ENCODE measurements at places on chromosomes 7 and 10.

DNA sequence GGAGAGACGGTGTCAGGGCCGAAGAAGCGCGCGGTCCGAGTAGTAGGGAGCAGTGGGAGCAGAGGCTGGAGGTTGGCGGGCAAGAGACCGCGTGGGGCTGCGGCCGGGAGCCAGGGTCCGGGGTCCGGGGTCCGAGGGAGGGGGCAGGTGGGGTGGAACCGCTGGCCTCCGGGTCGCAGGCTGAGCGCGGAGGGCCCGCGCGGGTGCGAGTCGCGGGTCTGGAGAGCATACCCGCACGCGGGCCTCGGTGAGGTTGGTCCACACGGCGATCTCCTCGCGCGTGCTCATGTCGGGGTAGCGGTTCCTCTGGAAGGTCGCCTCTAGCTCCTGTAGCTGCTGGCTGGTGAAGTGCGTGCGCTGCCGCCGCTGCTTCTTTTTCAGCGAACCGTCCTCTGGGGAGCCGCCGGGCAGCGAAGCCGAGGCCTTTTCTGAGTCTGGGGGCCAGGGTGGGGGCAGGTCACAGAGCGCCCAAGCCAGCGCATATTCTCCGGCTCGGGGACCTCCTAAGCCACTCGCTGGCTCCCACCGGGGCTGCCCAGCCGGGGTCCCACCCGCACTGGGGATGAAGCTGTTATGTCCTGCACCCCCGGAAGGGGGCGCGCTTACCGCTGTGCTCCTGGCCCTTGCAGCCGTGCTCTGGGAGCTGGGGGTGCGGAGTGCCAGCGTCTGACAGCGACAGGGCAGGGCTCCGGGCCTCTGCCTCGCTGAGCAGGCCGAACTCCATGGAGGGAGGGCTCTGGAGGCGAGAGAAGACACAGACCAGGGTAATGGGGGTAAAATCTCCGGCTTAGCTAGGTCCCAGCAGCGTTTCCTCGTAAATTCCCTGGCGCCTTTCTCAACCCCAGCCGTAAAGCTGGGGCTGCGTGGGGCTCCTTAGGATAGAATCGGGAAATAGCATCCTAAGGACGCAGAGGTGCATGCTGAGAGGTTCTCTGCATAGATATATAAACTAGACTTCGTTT is 5.5 kb downstream of the ELOVL3 start:
- no peak for DNase-seq

DNA sequence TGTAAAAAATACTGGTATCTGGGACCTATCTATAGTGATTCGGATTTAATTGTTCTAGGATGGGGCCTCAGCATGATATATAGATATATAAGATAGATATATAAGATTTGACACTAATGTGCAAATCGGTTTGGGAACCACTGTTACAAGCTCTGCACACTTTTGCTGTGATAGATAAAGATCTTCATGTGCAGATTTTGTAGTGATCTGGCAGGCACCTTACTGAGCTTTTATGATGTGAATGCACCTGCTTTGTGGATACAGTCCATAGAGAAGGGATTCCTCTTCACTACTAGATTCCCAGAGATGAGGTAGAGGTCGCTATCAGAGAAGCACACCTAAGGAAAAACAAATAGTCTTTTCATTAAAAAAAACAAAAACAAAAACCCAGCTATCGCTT is 33.3 kb upstream of the PCGF5 start:
- DNase-seq, result no peak

GRCh38 chr10:17923728-17924127 is 28.0 kb upstream of the SLC39A12 start:
- no peak for DNase-seq

- DNase-seq, result no peak
Observed at GRCh38 chr7:43647339-43647672, 64.4 kb downstream of the STK17A start.

- DNase-seq, result no peak
Observed at GRCh38 chr10:3353235-3353634, 180.7 kb upstream of the PITRM1 start.

DNA sequence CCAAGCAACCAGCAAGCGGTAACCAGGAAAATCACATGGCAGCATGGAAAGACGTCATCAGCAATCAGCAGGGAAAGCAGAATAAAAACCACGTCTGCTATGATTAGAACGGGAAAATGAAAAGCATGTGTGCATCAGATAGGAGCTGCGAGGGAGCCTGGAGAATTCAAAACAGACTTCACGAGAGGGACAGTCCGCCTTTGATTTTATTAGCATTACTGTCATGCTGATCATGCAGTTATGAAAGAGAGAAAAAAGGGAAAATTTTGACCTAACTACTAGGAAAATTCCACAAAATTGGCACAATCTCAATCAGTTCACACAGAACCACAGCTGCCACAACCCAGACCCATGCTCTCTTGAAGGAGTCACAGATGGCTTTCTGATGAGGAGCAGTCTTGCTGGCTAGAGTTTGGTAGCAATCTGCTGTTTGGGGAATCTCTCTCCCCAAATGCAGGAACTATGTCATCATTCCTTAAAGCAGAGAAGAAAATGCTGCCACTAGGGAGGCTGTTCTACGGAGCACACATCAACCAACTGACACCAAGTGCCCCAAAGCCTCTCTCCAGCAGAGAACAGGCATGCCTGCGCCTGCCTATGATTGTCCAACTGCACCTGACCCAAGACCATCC is 295.9 kb downstream of the TNS3 start:
- DNase-seq, result no peak

GRCh38 chr7:134856091-134856490 is 76.7 kb downstream of the CALD1 start:
- DNase-seq, result no peak

DNA sequence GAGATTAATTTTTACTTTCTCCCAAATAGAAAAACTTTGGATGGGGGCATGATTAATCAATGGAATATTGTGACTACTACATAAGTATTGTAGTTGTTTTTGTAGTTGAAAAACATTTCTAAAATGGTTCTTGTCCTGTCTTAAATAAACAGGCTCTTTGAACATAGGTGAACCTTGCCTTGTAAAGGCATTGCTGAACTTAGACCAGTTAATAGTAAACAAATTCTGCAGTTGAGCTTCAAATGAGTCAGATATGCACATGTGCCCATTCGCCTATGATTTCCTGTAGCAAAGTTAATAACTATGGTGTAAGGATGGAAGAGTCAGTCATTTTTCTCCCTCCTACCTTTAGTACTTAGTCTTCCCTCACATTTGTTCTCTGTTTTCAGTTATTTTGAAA is 22.6 kb downstream of the CUTC start:
- DNase-seq, result no peak

DNA sequence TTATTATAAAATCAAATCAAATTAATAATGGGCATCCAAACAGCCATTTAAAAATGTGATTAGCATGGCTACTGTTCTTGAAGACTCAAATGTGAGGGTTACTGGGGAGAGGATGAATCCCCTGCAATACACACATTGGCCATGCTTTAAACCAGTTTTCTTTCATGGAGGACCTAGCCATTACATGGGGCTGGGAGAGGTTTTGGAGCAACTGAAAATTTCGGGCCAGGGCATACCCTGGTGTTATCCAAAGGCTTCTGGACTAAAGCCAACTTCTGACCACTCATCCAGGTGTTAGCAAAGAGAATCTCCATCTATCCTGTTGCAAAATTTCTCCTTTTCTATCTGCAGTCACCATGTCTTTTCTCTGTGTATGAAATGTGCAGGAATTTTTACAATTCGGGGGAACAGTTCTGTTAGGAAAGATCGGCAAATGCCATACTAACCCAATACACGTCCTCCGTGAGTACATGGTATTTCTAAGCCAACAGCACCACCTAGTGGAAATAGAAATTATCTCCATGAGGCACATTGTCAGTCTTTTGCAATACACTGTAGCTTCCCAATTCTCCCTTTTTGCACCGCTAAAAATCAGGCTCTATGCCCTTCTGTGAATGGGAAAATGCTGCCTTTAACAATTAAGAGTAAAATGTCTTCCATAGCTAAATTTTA is 47.0 kb upstream of the ZNF107 start:
- no peak for DNase-seq

DNA sequence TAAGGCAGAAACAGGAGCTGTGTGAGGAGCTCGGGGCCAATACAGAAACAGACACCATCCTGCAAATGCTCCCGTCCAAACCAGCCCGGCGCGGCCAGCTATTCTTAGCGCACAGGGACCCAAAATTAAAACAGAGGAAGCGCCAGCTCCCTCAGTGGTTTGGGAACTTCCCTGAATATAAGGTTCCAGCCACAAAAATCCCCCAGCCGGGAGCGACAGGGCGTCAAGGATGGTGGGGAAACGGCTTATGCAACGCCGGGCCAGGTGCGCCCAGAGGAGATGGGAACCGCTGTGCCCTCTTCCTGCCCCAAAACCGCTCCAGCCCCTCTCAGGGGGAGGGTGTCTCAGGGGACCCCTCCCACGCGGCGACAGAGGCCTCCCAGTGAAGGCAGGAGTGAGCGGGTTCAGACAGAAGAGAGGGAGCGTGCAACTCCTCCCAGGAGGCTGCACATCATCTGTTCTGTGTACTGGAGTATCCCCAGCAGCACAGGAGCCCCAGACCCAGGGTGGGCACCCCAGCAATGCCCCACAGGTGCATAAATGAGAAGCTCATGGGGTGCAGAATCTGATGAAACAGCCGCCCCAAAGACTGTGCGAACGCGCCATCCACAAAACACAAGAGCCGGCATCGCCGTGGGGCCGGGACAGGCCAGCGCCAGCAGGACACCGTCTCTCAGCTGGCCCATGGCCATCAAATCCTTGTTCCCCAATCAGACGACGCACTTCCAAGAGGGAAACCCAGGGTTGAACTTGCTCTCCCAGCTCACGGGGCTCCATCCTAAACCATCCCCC is 73.9 kb upstream of the PDGFA start:
- no peak for DNase-seq

- no peak for DNase-seq
Observed at GRCh38 chr10:75121322-75121721, 9.9 kb downstream of the SAMD8 start.

GRCh38 chr7:412313-412710 is 107.3 kb downstream of the PDGFA start:
- no peak for DNase-seq

GRCh38 chr7:22551768-22552513 is 52.0 kb upstream of the STEAP1B start:
- DNase-seq, result no peak

Data from stimulated activated CD8-positive, alpha-beta memory T cell treated with anti-CD3 and anti-CD28 coated beads, Interleukin-15, amount 100 ng/mL, for 48 hours (primary cell).